LHCN-M2 (cell line): ENCODE measurements at places on chromosomes 11 and 22. TPM values are rescaled to one million over a fixed set of nuclear protein-coding genes. Genes with fewer than 3 reads are reported as not detected.

DNA sequence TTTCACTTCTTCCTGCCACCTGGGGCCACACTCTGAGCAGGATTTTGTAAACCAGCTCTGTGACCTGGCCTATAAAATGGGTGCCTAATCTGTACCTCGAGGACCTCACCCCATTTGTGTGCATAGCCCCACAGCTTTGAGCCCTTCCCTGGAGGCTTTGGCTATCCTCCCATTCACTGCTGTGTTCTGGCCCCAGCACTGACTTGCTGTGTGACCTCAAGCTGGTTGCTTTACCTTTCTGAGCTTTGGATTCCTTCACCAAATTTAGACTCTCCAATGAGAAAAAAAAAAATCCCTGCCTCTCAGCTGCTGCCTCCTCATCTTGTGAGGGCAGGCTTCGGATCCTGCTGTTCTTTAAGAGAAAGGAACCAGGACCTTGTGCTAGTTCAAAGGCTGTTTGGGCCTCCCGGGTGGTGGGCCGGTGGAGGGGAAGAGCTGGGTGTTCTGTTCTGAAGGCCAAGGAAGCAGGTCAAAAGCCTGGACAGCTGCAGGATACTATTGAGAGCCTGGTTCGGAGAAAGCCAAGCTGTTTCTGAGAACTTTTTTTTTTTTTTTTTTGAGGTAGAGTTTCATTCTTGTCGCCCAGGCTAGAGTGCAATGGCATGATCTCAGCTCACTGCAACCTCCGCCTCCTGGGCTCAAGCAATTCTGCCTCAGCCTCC, 1.1 kb upstream of the PYGM start:
- no peak for DNase-seq

DNA sequence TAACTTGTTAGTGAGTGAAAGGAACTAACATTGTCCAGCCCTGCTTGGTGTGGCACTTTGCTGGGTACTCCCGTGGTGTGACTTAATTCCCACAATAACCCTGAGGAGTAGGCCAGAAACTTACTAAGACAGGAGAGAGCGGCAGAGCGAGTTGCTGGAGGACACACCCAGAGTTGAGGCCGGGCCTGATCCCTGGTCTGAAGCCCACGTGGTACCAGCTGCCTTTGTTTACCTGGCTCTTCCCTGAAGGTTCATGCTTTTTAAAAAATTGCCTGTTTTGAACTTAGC, 594 bp downstream of the MPST start:
- peak; percentile 30 for DNase-seq

The KCNJ1 gene
- total RNA-seq: not detected in 2 replicates

DNA sequence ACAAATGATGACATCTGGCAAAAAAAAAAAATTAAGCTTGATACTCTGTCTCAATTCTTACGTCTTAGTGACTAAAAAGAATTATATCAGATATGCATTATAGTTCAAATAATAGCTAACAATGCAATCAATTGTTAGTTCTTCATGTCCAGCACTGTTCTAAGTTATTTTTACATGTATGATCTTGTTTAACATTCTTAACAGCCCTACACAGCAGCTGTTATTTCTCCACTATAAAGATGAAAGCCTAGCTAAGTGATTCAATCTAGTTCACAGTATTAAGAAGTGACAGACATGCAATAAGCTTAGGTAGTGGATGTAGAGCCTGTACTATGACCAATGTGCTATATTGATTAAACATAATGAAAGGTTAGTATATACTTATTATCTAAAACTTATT, 4.1 kb downstream of the ZNF214 start:
- DNase-seq: no peak

GRCh38 chr11:111253131-111253530, 7.6 kb downstream of the POU2AF2 start:
- no peak for DNase-seq

The SYTL2 gene
- total RNA-seq: 75.8 and 84.4 TPM in 2 replicates

GRCh38 chr22:43897751-43898261, 6.0 kb upstream of the PNPLA5 start:
- peak; percentile 64 for DNase-seq

- DNase-seq: no peak
Observed at GRCh38 chr11:17979770-17980371, 33.0 kb downstream of the SERGEF start.

GRCh38 chr22:21984793-21985192, 2.2 kb upstream of the TOP3B start:
- DNase-seq: peak; percentile 26
